ENCODE measurements at places on chromosomes 7 and 10.
A peak's percentile ranks its signal among the peaks of the same experiment; 100 is the strongest.

DNA sequence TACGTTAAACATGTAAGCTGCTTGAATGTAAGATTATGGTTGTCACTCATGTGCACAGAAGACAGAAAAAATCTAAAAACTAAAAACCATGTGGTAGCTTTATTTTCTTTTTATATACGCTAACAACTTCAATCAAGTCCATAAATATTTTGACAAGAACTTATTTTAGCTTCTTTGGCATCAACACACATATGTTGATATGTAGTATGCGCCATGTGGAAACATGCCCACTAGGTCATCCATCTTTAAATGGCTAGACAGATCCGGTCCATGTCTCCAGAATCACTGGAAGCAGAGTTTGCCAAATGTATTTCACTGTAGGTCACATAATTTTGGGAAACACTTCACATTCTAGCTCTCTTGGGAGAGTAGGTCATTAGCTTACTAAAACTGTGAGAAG, 261.5 kb upstream of the IMMP2L start:
- DNase-seq: no peak

DNA sequence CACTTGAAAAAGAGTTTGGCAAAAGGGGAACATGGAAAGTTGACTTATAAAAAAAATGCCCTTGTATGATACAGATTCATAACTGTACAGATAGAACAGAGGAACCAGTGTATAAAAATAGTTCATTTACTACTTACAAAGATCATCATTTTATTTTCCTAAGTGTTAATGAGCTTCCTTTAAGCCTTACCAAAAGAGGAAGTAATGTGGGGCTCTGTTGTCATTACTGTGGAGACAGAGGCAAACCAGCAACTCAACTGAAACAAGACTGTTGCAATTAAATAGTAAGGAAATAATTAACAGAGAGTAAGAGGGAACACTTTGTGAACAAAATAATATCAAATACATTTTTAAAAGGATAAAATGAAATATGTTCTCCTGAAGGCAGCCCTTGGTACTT, 526.2 kb upstream of the ADARB2 start:
- DNase-seq: no peak

DNA sequence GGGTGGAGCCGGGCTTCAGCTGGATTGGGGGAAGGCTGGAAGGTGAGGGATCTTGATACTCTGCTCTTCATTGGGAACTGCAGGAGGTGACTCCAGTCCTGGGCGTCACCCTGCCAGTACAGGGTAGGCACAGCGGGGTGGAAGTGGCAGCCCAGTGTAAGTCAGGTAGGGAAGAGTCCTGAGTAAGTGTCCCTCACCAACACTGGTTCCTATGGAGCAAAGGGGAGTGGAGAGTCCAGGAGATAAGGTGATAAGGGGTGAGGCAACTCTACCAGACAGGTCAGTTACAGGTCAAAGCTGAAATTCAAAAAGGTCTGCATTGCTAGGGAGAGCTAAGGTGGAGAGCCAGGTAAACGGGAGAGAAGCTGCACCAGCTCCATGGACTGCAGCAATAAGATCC, 145.6 kb upstream of the NFE2L3 start:
- DNase-seq: no peak

GRCh38 chr10:123614888-123615287, 51.3 kb upstream of the GPR26 start:
- no peak for DNase-seq

DNA sequence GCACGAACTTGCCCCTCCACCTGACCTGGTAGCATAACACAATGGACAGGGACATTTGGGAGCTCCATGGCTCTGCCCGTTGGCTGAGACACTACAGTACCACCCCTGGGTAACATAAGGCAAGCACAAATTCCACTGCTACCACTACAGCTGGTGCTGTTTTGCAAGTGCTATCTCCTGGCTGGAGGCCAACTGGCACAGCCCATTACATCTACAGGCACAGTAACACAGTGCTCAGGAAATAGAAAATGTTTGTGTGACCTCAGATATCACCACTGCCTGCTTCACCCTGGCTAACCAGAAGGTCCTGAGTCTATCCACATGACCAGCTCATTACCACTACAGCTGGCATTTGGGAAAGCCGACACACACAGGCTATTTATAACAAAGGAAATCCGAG, 631.1 kb upstream of the MBL2 start:
- peak; percentile 9 for DNase-seq

GRCh38 chr7:12328888-12329770, 74.5 kb downstream of the VWDE start:
- no peak for DNase-seq

- no peak for DNase-seq
These were observed 49.5 kb downstream of the PRR15 start for GRCh38 chr7:29613100-29613499.

- no peak for DNase-seq
These were observed 2.5 kb upstream of the MEST start for GRCh38 chr7:130489140-130489983.

DNA sequence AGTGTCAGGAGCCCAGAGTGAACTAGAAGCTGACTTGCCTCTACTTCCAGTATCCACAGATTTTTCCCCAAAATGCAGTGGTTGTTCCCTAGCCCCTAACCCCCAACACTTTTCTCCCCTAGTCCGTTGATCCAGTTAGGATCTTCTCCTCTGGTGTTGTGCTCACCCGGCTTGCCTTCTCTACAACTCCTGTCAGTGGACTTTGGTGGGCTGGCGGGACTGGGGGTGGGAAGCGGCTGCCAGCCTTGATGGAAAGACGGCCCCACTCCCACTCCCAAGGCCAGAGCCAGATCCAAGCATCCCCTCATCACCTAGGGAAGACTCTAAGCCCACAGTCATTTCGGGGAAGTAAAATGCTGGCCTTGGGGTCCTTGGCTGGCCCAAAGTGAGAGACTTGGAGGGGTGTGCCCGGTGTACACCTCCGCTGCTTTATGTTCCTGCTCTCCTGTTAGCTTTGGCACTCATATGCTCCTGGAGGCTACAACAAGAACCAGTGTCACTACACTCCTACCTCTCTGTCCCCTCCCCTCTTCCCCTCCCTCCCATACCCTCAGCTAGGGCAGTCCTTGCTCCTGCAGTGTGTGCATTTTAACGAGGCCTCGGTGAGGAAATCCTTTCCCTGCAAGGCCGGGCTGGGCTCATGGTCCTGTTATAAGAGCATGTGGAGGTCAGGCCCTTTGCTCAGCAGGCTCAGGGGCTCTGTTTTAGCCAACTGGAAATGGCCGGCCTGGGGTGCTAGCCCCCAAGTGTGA, 930 bp upstream of the HOXA10 start:
- DNase-seq: no peak

- DNase-seq: no peak
These were observed 43.9 kb downstream of the APBB1IP start for GRCh38 chr10:26481914-26482550.

DNA sequence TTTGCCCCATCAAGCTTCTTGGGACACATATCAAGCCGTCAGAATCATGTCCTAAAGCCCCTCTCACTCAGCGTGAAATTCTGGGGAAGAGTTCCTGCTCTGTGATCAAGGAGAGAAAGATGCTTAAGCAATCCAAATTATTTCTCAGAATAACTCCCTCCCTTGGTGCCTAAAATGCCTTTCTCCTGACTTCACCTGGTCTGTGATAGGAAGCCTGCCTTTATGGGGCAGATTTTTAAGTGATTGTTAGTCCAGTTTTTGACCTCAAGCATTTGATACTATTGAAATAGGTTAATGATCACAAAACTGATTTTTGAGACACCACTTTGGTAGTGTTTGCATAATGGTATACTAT, 76.4 kb upstream of the MAGI2 start:
- no peak for DNase-seq
